ENCODE measurements at places on chromosomes 5 and 9. TPM values are rescaled to one million over a fixed set of nuclear protein-coding genes. Genes with fewer than 3 reads are reported as not detected.

The PTGS1 gene
- 0.19 TPM for total RNA-seq

The CDC25C gene
- 22.9 TPM for total RNA-seq

The PCDHA13 gene
- total RNA-seq: not detected

DNA sequence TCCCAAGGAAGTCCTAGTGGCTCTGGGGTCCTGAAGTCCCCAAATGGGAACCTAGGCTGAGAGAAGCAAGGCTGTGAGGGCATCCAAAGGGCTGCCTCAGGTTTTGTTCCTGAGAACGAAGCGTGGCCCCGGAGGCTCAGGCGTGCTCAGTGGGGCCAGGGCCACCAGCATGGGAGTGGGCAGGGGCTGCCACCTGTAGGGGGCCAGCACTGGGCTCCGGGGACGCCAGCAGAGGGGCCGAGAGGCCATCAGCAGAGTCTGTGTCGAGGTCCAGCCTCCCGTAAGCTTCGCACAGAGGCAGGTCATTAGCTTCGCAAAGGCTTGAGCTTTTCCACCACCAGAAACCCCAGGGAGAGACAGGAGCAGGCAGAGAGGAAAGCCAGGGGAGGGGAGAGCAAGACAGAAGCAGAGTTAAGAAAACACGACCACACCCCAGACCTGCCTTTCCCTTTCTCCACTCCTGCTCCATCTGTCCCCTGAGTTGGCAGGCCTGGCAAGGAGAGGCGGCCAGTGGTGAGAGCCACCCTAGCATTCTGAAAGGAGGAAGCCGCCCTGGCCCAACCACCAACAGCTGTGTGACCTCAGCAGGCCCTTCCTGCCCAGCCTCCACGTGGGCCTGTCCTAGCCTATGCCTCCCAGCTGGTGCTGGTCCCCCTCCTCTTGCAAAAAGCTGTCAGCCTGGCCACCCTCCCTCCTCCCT lies 5.5 kb upstream of the SURF6 start:
- no peak overlapping the region for H3K4me3 ChIP-seq
- H3K27me3 ChIP-seq: no peaks in the 10 kb centered on the region
- H3K36me3 ChIP-seq: peaks cover 4% of the 10 kb centered on the region
- H3K27ac ChIP-seq: no peak overlapping the region
- no peak for DNase-seq

DNA sequence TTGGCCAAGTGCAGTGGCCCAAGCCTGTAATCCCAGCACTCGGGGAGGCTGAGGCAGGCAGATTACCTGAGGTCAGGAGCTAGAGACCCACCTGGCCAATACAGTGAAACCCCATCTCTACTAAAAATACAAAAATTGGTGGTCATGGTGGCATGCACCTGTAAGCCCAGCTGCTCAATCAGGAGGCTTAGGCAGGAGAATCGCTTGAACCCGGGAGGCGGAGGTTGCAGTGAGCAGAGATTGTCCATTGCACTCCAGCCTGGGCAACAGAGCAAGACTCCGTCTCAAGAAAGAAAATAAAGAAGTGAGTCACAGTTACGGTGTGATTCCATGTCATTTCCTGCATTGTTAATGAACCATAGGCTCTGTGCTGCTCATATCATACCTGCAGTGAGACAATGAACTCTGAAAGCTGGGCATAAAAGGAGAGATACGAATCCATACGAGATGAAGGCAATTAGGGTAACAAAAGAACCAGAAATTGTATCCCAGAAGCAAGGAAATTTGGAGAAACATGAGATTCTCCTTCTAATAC lies 44.6 kb downstream of the TIMD4 start:
- no peaks in the 10 kb centered on the region for H3K36me3 ChIP-seq
- no peaks in the 10 kb centered on the region for H3K27me3 ChIP-seq
